ENCODE measurements at places on chromosomes 12 and 14. TPM values are rescaled to one million over a fixed set of nuclear protein-coding genes. Genes with fewer than 3 reads are reported as not detected.

DNA sequence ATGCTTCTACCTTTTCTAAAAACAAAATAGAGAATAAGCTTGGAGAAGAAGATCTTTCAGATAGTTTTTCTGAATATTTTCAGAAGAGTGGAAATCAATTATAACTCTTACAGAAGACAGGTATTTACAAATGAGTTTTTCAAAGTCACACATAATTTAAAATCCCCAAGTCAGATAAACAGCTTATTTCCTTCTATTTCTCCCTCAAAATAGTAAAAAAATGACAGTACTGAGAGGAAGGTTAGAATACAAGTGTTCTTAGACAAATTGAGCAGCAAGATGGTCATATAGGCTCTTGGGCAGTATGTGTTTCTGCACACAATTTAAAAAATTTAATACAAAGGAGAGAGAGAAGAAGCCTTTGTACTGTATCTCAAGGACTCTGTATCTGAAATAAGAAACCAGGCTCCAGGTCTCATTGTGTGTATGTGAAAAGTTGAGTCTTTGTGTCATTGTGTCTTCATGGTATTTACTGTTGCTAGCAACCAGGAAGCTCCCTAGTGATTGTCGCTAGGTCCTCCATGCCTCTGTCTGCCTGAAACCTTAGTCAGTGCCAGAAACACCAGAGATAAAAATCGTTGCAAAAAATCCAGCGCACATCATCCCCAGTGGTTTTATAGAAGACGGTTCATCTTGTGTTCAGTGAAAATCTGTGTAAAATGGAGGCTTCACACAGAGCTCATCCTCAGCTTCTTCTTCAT, 12.9 kb upstream of the TUBA1A start:
- DNase-seq, result peak; percentile 60

GRCh38 chr14:56650048-56650447, 70.5 kb downstream of the TMEM260 start:
- DNase-seq, result no peak

- DNase-seq, result peak; percentile 94
Measured at GRCh38 chr12:29562110-29562804, 64.8 kb upstream of the OVCH1 start.

Gene SIX6
- total RNA-seq, result not detected

DNA sequence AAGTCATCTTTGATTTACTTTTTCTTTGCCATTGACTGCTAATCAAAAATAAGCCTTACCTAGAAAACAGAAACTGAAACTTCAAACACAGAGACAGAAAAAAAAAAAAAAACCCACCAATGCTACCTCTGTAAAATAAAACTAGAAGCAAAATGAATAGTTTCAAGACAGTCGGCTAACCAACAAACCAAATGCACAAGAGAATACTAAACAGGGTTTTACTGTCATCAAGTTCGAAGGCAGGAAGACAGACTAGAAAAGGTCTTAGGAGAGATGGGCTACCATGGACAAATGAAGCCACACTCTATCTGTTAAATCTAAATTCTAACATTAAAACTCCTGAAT, 59.5 kb downstream of the SEL1L start:
- DNase-seq, result no peak

Gene MYO1A
- total RNA-seq, result 0.09 TPM

DNA sequence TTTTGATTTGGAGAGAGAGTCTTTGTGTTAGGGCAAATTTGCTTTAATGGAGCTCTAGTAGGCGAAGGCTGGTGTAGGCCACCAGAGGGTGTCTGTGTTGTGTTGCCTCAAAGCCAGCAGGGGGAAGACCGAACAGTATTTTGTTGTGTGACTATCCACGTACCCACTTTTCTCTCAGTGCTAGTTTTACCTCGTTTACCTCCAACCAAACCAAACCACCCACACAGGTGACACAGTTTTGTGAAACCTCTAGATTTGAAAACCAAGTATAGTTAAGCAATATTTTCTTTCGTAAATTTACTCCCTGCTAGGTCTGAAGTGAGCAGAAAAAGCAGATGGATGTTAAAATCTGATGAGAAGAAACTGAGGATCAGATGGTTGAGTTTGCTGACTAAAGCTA, 36.3 kb upstream of the NPFF start:
- DNase-seq, result peak; percentile 83

DNA sequence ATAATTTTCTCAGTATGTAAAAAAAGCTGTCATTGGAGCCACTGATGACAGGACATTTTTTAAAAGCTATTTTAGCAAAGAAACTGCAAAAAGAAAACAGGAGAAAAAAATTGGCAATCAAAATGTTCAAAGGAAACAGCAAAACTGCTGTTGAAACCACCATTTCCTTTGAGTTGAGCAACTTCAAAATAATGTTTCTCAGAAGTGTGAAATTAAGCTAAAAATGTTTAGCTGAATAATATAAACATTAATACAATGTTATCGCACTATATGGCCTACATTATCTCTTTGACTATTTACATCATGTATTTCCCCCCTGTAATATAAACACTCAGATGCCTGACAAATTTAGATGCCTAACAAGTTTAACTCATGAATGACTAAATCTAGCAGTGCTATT, 23.4 kb upstream of the GLIPR1 start:
- no peak for DNase-seq
